ENCODE measurements at places on chromosomes 7 and 10. TPM values are rescaled to one million over a fixed set of nuclear protein-coding genes. Genes with fewer than 3 reads are reported as not detected.

INHBA gene
- total RNA-seq = 198 TPM

- H3K36me3 ChIP-seq = no peaks in the 10 kb centered on the region
- H3K27ac ChIP-seq = no peak overlapping the region
- H3K4me3 ChIP-seq = no peak overlapping the region
These were observed 40.9 kb downstream of the PTER start for GRCh38 chr10:16477757-16478156.

GRCh38 chr7:36925691-36926090 is 201.4 kb upstream of the AOAH start:
- H3K27me3 ChIP-seq = no peaks in the 10 kb centered on the region
- no peak overlapping the region for H3K27ac ChIP-seq
- no peak for DNase-seq
- no peaks in the 10 kb centered on the region for H3K4me1 ChIP-seq

NODAL gene
- total RNA-seq = not detected

GRCh38 chr7:70726951-70727378 is 405.0 kb upstream of the GALNT17 start:
- no peak overlapping the region for H3K4me3 ChIP-seq
- DNase-seq = no peak
- no peak overlapping the region for H3K27ac ChIP-seq

- peak overlapping the region; percentile 45 for H3K4me3 ChIP-seq
- peaks cover 49% of the 10 kb centered on the region for H3K4me1 ChIP-seq
- H3K36me3 ChIP-seq = peaks cover 20% of the 10 kb centered on the region
These were observed 2.1 kb downstream of the ATP5MK start for GRCh38 chr10:103394180-103394579.

MLXIPL gene
- total RNA-seq = not detected

- H3K4me3 ChIP-seq = no peak overlapping the region
- H3K27me3 ChIP-seq = peaks cover 9% of the 10 kb centered on the region
- H3K27ac ChIP-seq = no peak overlapping the region
These were observed 29.5 kb upstream of the AKAP9 start for GRCh38 chr7:91911121-91911520.

MCU gene
- total RNA-seq = 31.4 TPM

IMMP2L gene
- 15.6 TPM for total RNA-seq

PNLIP gene
- total RNA-seq = not detected

DNA sequence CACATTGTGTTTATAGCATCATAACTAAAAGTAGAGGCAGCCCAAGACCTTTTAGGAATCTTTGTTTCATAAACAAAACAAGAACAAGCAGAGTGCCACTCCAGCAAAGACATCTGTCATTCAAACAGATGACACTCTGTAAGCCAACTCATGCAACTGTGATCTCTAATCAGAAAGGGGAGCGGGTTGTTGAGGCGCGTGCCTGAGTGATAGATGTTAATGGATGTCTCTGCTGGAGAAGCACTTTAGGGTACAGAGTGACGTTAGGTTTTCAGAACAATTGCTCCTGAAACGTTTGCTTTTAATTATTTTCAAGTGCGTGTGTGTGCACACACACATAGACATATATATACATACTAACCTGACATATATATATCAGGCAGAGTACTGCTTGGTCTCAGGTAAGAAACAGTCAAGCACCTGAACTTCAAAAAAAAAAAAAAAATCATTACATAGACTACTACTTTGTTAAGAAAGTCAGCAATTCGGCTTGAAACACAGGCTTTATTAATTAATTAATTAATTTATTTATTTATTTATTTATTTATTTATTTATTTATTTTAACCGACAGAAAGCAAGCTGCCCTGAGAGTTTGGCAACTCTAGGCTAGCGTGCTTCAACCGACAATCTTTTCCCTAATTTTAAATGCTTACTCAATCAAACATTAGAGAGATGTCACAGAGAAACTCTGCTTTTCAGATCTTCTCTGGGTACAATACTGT is 109.1 kb downstream of the POU6F2 start:
- H3K4me3 ChIP-seq = no peak overlapping the region
- DNase-seq = no peak
- H3K27ac ChIP-seq = no peak overlapping the region
- peaks cover 30% of the 10 kb centered on the region for H3K27me3 ChIP-seq
- no peaks in the 10 kb centered on the region for H3K36me3 ChIP-seq

GRCh38 chr7:71539615-71540014 is 407.7 kb downstream of the GALNT17 start:
- no peaks in the 10 kb centered on the region for H3K36me3 ChIP-seq
- DNase-seq = no peak
- H3K4me3 ChIP-seq = no peak overlapping the region
- H3K4me1 ChIP-seq = peaks cover 7% of the 10 kb centered on the region
- H3K27ac ChIP-seq = no peak overlapping the region

CUBN gene
- total RNA-seq = 1.7 TPM

- H3K27me3 ChIP-seq = no peaks in the 10 kb centered on the region
- H3K4me1 ChIP-seq = no peaks in the 10 kb centered on the region
- H3K27ac ChIP-seq = no peak overlapping the region
- H3K36me3 ChIP-seq = peaks cover 38% of the 10 kb centered on the region
- H3K4me3 ChIP-seq = no peak overlapping the region
- DNase-seq = no peak
These were observed 14.9 kb downstream of the GET4 start for GRCh38 chr7:891291-891690.

- H3K36me3 ChIP-seq = no peaks in the 10 kb centered on the region
- H3K27ac ChIP-seq = no peak overlapping the region
- peak; percentile 80 for DNase-seq
- H3K4me3 ChIP-seq = no peak overlapping the region
- H3K27me3 ChIP-seq = peaks cover 18% of the 10 kb centered on the region
These were observed 53.4 kb upstream of the GDF10 start for GRCh38 chr10:47246406-47247147.

- H3K27me3 ChIP-seq = no peaks in the 10 kb centered on the region
- H3K36me3 ChIP-seq = no peaks in the 10 kb centered on the region
- H3K4me1 ChIP-seq = peaks cover 60% of the 10 kb centered on the region
- H3K4me3 ChIP-seq = no peak overlapping the region
- DNase-seq = no peak
These were observed 41.7 kb upstream of the CALD1 start for GRCh38 chr7:134737566-134738345.

- no peak overlapping the region for H3K4me3 ChIP-seq
- no peak for DNase-seq
- H3K36me3 ChIP-seq = no peaks in the 10 kb centered on the region
- H3K27ac ChIP-seq = no peak overlapping the region
- peaks cover 10% of the 10 kb centered on the region for H3K27me3 ChIP-seq
These were observed 36.6 kb downstream of the ABCB5 start for GRCh38 chr7:20651960-20652544.

DNA sequence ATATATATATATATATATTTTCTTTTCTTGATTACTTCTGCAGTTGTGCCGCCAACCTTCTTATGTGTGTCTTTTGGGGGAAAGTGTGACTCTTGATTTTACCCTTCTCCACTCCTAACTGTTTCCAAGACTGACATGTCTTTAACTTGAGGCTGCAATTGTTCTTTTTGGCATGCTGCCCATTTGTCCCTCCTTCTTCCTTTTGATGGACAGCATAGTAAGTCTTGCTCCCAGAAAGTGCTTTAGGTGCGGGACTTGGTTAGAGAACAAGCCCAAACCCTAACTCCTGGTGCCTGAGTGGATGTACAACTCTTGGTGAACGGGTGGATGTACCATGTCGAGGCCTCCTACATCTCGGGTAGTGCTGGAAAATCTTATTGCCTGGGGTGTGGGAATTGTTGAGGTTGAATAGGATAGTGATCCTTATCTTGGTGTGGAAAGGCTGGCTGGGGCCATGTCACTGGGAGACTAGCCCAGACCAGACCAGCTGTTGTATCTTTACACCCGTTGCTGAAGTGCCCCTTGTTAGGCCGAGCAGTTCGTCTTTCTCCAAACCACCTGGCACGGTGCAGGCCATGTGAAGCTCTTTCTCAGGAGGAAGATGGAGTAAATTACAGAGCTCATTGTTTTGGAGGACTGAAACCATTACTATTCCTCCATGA is 16.3 kb downstream of the TCF7L2 start:
- DNase-seq = no peak
- peaks cover 67% of the 10 kb centered on the region for H3K4me1 ChIP-seq
- peak overlapping the region; percentile 32 for H3K27ac ChIP-seq

SLC35G1 gene
- total RNA-seq = 6.3 TPM

- DNase-seq = no peak
- H3K4me3 ChIP-seq = no peak overlapping the region
- H3K4me1 ChIP-seq = no peaks in the 10 kb centered on the region
- H3K36me3 ChIP-seq = no peaks in the 10 kb centered on the region
- H3K27me3 ChIP-seq = no peaks in the 10 kb centered on the region
These were observed 468.2 kb upstream of the LRRTM3 start for GRCh38 chr10:66457629-66458028.

AOAH gene
- total RNA-seq = not detected

- peaks cover 4% of the 10 kb centered on the region for H3K4me1 ChIP-seq
- no peak overlapping the region for H3K27ac ChIP-seq
- H3K36me3 ChIP-seq = peaks cover 16% of the 10 kb centered on the region
- no peak for DNase-seq
These were observed 61.6 kb downstream of the MEST start for GRCh38 chr7:130553398-130554029.

GRCh38 chr10:75399461-75400162 is 2.0 kb downstream of the ZNF503 start:
- H3K4me3 ChIP-seq = peak overlapping the region; percentile 94
- DNase-seq = peak; percentile 89
- peaks cover 33% of the 10 kb centered on the region for H3K27me3 ChIP-seq
- peaks cover 35% of the 10 kb centered on the region for H3K4me1 ChIP-seq
- no peak overlapping the region for H3K27ac ChIP-seq

DNA sequence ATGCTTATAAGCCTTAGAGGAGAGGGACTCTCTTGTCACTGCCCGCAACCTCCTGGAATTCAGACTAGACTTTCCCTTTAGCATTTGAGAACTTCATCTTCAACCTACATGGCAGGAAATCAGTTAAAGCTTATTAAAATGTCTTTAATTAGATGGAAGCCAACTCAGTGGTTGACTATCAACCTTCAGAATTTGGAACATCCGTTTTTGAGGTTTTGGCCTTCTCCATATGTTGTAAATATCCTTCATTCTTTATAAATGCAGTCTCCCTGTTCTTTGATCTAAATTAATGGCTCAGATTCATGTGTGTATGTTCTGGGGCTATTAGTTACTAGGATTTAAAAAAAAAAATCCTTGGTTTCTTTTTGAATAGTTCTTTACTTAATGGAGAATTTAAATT is 85.0 kb downstream of the ANKRD61 start:
- H3K27me3 ChIP-seq = no peaks in the 10 kb centered on the region
- H3K27ac ChIP-seq = no peak overlapping the region
- H3K4me3 ChIP-seq = no peak overlapping the region
- no peaks in the 10 kb centered on the region for H3K4me1 ChIP-seq
- H3K36me3 ChIP-seq = peaks cover 60% of the 10 kb centered on the region
- DNase-seq = no peak

NAT16 gene
- not detected for total RNA-seq

DNA sequence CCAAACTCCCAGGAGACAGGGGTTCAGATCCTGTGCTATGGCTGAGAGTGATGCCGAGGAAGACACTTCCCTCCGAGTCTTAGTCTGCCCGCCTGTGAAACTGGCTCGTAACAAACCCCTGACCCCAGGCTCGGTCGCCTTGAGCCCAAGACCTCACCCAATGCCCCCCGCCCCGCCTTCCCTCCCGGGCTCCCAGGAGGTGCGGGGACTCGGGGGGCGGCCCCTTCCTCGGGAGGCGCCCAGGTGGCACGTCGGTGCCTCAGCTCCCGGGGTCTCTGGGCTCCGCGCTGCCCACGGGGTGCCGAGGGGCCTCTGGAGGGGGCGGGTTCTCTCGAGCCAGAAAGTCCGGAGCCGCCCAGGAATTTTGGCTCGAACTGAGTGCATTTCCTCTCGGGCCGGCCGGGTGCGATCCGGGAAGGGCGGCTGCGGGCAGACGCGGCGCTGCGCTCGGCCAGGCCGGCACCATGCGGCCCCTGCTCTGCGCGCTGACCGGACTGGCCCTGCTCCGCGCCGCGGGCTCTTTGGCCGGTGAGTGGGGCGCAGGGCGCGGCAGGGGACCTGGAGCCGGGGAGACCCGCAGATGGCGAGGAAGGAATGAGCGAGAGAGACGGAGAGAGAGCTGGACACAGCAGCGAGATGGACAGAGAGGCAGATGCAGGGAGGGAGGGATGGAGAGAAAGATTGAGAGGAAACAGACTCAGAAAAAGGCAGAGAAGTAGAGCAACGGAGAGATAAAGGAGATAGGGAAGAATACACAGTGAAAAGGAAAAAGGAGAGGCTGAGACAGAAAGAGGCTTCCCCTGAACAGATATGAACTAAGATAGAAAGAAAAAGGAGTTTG is at the start of gene PLAC9:
PLAC9 (plus strand) TSS at position 432 of the 841 bp plus-strand sequence; CDS start at position 465, 33 bp downstream.
- H3K27ac ChIP-seq = peak within 1 kb of the TSS; percentile 98
- no peaks in the 10 kb centered on the region for H3K27me3 ChIP-seq
- DNase-seq = no peak
- H3K36me3 ChIP-seq = no peaks in the 10 kb centered on the region
- H3K4me1 ChIP-seq = peaks cover 56% of the 10 kb centered on the region

- H3K4me1 ChIP-seq = no peaks in the 10 kb centered on the region
- H3K4me3 ChIP-seq = no peak overlapping the region
- no peaks in the 10 kb centered on the region for H3K27me3 ChIP-seq
- DNase-seq = no peak
These were observed 554.2 kb downstream of the PARD3 start for GRCh38 chr10:34260904-34261303.

DNA sequence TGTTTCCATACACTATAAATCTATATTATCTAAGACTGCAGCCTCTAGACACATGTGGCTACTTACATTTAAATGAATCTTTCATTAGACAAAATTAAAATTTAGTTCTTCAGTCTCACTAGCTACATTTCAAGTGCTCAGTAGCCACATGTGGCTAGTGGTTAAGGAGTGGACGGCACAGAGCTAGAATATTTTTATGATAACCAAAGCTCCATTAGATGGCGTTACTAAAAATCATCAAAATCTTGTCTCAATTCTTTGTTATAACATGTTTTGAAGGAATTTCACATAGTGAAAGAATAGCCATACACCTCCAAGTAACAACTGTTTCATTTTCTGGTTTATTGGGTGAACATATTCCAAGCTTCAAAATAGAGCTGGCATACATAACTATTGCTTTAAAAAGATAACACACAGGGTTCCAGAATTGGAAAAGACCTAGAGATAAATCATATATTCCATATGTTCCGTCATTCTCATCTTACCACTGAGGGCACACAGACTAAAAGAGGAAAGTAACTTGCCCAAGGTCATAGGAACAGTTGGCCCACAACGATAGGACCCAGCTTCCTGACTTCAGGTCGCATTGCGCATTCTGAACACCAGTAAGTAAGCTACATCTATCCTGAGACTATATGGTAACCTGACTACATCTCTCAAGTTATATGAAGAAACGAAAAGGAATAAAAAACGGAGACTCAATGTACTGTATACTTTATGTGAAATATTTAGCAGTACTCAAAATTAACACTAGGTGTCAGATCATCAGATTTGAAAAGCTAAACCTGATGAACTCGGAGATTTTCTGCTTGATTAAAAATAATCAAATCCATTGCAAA is 66.6 kb downstream of the CAV1 start:
- DNase-seq = no peak
- H3K27me3 ChIP-seq = no peaks in the 10 kb centered on the region
- no peaks in the 10 kb centered on the region for H3K36me3 ChIP-seq

Measured in osteocyte (in vitro differentiated cells).